NCI-H1092 treated with DMSO at 0.1 percent for 48 hours (cell line): ENCODE measurements at places on chromosomes 12 and 14.

GRCh38 chr14:61864329-61864898 is 102.2 kb downstream of the SNAPC1 start:
- DNase-seq, result no peak

DNA sequence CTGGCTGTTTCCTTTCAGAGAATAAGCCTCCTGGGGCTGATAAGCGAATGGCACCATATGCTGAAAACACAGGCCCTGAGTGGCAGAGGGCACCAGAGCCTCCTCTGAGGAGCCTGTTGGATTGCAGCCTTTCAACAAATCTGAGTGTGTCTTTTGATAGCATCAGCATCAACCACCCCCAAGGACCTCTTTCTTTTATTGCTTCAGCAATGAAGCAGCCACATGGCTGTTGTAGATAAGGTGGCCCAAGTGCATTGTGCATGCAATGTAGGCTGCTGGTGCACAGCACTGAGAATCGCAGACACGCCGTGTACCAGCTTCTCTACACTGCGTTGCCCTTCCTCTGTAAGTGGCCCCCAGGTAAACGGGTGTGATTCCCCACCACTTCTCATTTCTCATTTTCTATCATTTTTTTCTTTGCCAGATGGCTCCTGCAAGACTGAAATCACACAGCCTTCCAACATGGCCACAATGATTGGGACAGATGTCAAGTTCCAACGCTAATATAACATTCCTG is 191.7 kb downstream of the DAD1 start:
- DNase-seq, result no peak

DNA sequence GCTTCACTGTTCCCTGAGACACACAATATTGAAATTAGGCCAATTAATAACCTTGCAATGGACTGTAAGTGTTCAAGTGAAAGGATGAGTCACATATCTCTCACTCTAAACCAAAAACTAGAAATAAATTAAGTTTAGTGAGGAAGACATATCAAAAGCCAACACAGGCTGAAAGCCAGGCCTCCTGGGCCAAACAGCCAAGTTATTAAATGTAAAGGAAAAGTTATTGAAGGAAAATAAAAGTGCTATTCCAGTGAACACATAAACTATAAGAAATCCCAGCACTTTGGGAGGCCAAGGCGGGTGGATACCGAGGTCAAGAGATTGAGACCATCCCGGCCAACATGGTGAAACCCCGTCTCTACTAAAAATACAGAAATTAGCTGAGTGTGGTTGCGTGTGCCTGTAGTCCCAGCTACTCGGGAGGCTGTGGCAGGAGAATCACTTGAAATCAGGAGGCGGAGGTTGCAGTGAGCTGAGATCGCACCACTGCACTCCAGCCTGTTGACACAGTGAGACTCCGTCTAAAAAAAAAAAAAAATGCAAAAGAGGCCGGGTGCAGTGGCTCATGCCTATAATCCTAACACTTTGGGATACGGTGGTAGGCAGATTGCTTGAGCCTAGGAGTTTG is 10.4 kb upstream of the HEATR5A start:
- no peak for DNase-seq

- no peak for DNase-seq
Observed at GRCh38 chr12:65742018-65743010, 82.0 kb upstream of the HMGA2 start.

- no peak for DNase-seq
Observed at GRCh38 chr12:118544569-118544968, 168.2 kb downstream of the SUDS3 start.

- no peak for DNase-seq
Observed at GRCh38 chr12:70101064-70101463, 142.2 kb upstream of the CNOT2 start.

DNA sequence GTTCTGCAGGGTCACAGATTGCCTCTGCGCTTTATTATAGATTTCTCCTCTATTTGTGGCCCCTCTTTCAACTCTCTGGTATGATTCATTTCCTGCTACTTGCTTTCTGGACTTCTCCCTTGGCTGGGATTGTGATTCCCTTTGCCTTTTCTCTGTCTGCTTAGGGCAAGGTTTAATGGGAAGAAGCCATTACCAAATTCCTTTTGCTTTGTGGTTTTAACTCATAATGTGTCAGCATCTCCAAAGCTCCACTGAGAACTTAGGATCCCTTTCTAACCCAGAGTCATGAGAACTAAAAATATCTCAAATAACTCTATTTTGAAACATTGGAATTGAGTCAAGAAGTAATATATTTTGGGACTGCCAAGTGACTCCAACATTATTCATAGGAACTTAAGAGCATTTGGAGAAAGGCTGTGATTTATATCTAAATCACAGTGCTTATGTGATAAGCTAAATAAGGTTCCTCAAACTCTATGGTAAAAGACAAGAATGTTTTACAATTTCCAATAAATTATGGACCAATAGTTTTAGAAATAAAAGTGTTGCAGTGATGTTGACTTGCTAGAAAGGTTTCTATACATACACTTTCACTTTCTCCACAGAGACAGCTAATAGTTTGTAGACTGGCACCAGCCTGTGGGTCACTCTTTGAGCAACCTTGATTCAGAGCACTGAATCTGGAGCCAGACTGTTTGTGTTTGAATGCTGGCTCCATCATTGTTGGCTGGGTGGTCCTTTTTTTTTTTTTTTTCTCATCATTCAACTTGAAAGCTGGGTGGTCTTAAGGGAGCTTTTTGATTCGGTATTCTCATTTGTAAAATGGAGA is 93.9 kb downstream of the DACT1 start:
- DNase-seq, result no peak

- DNase-seq, result no peak
Observed at GRCh38 chr12:52243856-52244614, 11.0 kb downstream of the KRT7 start.

DNA sequence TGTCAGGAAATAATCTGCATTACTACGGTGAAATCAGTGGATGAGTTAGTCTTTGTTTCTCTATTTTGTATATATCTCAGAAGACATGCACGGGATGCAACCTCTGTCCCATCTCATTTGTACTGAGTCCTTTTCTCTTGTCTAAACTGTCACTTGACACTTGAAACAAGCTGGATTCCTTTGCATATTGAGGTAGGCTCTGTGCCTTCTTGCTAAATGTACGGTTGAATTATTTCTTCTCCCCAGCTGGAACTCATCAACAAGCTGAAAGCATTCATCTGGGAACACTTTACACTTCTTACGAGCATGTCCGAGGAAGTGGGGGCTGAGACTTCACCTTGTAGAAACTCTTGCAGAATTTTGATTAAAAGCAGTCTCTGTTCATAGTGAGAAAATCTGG is 119.5 kb downstream of the VEZT start:
- DNase-seq, result no peak

DNA sequence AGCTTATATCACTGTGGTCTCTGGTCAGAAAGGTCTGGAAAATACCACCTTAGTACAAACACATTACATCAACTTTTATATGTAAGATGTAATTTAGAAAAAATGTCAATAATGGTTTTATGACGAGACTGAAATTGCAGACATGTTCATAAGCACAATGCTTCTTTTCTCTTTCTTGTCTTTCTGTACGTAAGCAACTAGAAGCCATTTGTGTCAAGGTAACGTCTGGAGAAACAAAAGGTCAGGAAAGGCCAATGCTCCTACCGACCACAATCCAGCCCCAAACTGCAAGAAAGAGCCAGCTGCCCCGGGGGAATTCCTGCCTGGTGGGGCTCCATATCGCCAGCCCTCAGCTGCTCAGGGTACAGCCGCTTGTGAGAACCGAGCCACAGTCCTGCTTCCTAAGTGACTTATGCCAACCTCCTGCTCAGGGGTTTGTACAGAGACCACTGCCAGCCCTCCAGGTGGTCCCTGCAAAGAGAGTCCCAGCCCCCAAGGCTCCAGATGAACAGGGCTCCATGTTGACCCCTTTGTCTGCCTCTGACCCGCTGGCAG is 6.3 kb downstream of the ZNF839 start:
- DNase-seq, result no peak

DNA sequence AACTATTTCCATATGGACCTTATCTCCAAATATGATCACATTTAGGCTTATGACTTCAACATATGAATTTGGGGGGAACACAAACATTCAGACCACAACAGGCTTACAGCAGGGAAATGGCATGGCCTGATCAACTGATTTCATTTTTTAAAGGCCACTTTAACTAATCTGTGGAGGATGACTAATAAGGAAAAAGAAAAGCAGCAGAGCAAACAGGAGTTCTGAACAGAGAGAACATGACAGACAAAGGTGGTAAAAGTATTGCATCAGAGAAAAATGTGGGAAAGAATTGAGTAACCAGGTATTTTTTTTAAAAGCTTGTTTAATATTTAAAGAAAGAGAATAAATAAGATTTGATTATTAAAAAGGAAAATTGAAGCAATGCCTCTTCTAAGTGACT is 366.1 kb upstream of the TMPO start:
- no peak for DNase-seq

- no peak for DNase-seq
Observed at GRCh38 chr14:77052281-77053044, 24.0 kb upstream of the IRF2BPL start.

- no peak for DNase-seq
Observed at GRCh38 chr14:65263177-65263788, 149.2 kb upstream of the FUT8 start.
